ENCODE measurements at places on chromosomes 2 and 18. TPM values are rescaled to one million over a fixed set of nuclear protein-coding genes. Genes with fewer than 3 reads are reported as not detected.

DNA sequence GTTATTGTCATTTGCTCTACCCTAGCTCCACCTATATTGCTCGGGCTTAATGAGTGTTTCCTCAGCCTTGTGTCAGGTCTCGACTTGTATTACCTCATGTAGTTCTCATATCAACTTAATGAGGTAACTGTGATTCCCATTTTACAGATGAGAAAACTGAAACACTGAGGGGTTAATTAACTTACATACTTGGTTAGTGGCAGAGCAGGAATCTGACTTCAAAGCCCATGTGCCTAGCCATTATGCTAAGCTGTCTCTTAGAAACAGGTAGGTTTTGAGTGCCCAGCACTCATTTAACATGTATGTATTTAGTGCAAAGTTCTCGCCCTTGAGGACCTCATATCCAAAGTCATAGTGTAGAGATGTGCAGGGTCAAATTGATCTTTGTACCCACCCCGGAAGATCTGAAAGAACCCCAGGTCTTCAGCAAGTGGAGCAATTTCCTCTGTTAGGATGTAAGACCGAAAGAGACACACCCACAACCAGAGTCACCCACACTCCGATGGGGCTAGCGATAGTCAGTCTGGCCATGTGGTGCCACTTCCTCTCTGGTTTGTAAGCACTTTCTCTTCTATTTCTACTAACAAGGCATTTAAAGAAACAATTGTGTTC is 121.0 kb upstream of the SLC39A10 start:
- H3K27me3 ChIP-seq = no peaks in the 10 kb centered on the region
- H3K27ac ChIP-seq = no peak overlapping the region
- no peaks in the 10 kb centered on the region for H3K36me3 ChIP-seq
- no peak overlapping the region for H3K4me3 ChIP-seq
- peak; percentile 28 for DNase-seq
- peaks cover 4% of the 10 kb centered on the region for H3K4me1 ChIP-seq

GRCh38 chr2:1687254-1687653 is 57.1 kb downstream of the PXDN start:
- peaks cover 5% of the 10 kb centered on the region for H3K36me3 ChIP-seq
- no peaks in the 10 kb centered on the region for H3K27me3 ChIP-seq
- no peak overlapping the region for H3K27ac ChIP-seq
- H3K4me3 ChIP-seq = no peak overlapping the region
- H3K4me1 ChIP-seq = no peaks in the 10 kb centered on the region

DNA sequence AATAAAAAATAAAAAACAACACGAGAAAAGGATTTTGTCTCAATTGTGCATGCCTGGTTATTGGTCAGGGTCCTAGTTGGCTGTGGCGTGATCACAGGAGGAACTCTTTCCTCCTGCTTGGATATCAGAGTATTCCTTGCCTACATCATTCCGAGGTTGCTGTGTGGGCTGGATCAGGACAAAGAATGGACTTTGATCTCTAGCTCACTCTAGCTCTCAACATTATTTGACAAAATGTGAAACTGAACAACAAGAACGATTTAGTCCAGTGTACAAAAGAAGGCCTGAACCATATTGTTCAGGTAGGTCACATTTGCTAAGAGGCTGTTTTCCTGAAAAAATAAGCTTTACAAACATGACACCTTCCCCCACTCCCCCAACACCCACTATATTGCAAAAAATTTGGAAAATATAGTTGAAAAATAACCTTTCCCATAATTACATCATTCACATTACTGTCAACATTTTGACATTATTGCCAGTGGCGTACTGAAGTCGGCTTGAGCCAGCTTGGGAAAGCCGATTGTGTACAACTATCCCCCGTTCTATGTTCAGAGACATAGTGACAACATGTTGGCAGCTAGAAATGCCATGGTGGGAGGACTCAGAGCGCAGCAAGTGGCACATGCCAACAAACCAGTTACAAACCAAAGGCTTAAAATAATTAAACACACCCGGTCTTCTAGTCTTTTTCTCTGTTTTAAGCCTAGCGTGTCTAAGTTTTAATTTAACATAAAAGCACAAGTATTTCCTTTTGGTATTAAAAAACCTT is 179.0 kb downstream of the LPIN1 start:
- H3K27ac ChIP-seq = no peak overlapping the region
- DNase-seq = no peak
- no peak overlapping the region for H3K4me3 ChIP-seq
- no peaks in the 10 kb centered on the region for H3K27me3 ChIP-seq

DNA sequence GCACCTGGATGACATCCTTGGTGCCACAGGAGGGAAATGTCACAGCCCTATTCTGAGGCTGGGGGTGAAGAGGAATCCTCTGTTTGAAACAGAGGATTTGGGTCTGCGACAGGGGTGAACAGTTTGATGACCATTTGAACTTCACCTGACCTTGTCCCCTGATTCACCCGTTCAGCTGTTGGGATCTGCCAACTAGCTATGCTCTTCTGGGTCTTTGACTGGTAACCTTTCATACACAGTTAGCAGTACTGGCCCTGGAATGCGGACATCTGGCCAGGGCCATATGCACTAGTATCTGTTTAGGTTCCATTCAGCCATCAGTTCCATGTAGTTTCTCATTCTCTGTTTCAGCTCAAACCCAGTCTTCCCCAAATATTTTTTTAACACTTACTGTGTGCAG is 72.6 kb upstream of the MCFD2 start:
- DNase-seq = no peak
- H3K36me3 ChIP-seq = no peaks in the 10 kb centered on the region
- H3K27me3 ChIP-seq = no peaks in the 10 kb centered on the region
- no peak overlapping the region for H3K4me3 ChIP-seq
- peaks cover 49% of the 10 kb centered on the region for H3K4me1 ChIP-seq

DNA sequence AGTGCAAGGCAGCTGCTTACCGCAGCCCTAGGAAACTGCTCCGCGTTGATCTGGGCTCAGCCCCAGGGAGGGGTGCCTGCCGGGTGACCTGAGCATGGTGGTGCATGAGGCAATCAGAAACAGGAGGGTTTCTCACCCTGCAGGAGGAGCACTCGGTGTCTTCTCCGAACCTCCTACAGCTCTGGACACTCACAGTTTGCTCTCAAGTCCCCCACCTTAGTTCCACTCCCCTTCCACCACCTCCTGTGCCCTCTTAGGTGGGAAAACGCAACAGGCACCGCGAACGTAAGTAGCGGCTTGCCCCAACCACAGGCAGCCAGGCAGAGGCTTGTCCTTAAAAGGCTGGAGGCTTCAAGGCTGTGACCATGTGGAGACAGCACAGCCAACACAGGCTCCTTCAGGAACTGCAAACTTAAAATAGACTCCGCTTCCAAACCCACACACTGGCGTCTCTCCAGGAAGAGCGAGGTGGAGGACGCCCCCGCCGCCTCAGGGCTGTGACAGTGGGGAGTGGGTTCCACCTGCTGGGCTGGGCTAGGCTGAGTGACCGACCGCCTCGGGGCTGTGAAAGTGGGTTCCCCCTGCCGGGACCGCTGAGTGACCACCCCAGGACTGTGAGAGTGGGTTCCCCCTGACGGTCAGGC is 71.6 kb downstream of the NDUFA10 start:
- peak; percentile 39 for DNase-seq
- no peaks in the 10 kb centered on the region for H3K36me3 ChIP-seq
- H3K27ac ChIP-seq = peak overlapping the region; percentile 51
- H3K4me3 ChIP-seq = no peak overlapping the region
- H3K27me3 ChIP-seq = no peaks in the 10 kb centered on the region

DNA sequence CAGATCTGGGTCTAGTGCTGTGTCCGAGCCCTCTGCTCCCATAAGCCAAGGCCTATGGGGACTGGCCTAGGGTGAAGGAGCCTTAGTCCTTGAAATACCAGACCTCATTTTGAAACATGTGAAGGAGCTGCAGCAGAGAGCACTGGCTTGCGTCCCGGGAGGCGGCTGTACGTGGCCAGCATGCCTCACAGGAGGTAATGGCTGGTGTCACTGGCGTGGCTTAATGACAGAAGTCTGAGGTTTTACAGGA is 72.7 kb upstream of the OTOS start:
- no peak for DNase-seq
- no peaks in the 10 kb centered on the region for H3K27me3 ChIP-seq
- H3K4me1 ChIP-seq = no peaks in the 10 kb centered on the region
- H3K36me3 ChIP-seq = no peaks in the 10 kb centered on the region

DNA sequence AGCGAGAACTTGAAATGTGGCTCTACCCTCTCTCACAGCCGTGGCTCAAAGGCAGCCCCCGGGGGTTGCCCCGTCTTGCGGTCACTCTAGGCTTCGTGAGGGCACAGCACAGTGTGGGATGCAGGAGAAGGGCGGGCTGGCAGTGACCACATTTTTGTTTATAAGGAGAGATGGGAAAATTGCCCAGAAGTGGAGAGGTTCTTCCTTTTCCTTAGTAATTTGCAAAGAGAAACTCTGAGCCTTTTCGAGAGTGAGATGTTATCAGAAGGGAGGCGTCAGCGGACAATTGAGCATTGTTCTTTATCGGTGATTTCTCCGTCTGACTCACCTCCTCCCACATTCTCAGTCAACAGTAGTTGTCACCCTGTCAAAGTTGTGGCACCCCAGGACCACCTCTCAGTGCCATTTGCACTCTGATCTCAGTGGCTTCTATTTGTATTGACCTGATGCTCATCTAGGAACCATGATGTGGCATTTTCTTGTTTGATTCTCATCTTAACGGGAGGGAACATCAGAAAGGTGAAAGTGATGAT is 89.6 kb downstream of the ACAA2 start:
- DNase-seq = no peak
- no peak overlapping the region for H3K4me3 ChIP-seq
- H3K27me3 ChIP-seq = no peaks in the 10 kb centered on the region
- no peaks in the 10 kb centered on the region for H3K36me3 ChIP-seq
- H3K4me1 ChIP-seq = no peaks in the 10 kb centered on the region
- H3K27ac ChIP-seq = no peak overlapping the region

DNA sequence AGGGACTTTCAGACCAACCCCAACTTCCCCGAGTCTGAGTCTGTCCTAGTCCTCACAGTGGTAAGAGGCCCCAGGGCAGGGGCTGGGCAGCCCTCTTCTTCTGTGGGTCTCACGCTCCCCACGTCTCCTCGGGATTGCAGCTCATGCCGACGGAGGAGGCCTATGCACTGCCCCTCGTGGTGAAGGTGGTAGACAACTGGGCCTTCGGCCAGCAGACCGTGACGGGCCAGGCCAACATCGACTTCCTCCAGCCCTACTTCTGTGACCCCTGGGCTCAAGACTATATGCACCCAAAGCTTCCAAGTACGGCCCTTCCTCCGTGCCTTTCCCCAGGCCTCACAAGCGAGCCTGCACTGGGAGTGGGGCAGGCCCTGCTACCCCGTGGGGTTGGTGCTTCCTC is 44.3 kb downstream of the LMAN2L start:
- no peaks in the 10 kb centered on the region for H3K4me1 ChIP-seq
- no peak for DNase-seq
- H3K4me3 ChIP-seq = no peak overlapping the region

DNA sequence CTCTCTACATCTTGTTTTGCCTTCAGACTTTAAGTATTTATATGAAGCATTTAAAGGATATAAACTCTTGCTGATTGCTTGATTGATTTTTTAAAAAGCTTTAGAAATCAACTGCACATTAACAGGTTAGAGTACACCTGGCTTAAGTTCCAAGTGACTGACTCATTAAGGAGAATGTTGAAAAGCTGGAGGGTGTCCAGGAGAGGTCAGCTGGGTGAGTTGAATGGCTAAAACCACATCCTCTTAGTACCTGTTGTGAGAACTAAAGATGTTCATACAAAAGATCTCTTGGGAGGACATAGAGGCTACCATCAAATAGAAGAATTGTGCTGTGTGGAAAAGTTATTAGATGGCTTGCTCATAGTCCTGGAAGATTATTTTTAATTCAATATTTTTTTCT is 206.8 kb downstream of the TXNL1 start:
- no peak overlapping the region for H3K4me3 ChIP-seq
- H3K4me1 ChIP-seq = no peaks in the 10 kb centered on the region
- no peaks in the 10 kb centered on the region for H3K36me3 ChIP-seq

GRCh38 chr2:117378653-117379052 is 435.8 kb upstream of the DDX18 start:
- H3K27ac ChIP-seq = no peak overlapping the region
- H3K4me1 ChIP-seq = no peaks in the 10 kb centered on the region
- DNase-seq = no peak
- H3K4me3 ChIP-seq = no peak overlapping the region
- no peaks in the 10 kb centered on the region for H3K36me3 ChIP-seq
- no peaks in the 10 kb centered on the region for H3K27me3 ChIP-seq

- DNase-seq = no peak
- H3K4me3 ChIP-seq = no peak overlapping the region
- no peak overlapping the region for H3K27ac ChIP-seq
- no peaks in the 10 kb centered on the region for H3K27me3 ChIP-seq
- H3K4me1 ChIP-seq = no peaks in the 10 kb centered on the region
- no peaks in the 10 kb centered on the region for H3K36me3 ChIP-seq
These were observed 17.9 kb downstream of the LCT start for GRCh38 chr2:135818937-135819610.

DNA sequence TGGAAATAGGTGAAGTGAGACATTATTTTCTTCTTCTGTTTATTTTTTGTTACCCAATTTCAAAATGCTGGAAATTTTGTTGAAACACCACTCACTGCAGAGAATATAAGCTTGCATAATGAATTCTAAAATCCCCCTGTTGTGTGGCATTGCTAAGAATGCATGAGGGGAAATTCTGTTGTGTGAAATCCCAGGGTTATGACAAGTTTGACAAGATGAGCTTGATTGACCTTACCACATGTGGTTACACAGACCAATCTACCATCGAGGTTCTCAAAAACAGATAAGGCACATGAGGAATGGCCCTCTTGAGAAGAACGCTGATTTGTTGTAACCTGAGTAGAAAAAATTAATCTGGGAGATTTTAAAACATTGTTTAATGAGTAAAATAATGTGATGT is 261.6 kb upstream of the MMADHC start:
- no peak overlapping the region for H3K27ac ChIP-seq
- H3K27me3 ChIP-seq = no peaks in the 10 kb centered on the region
- no peak overlapping the region for H3K4me3 ChIP-seq

DNA sequence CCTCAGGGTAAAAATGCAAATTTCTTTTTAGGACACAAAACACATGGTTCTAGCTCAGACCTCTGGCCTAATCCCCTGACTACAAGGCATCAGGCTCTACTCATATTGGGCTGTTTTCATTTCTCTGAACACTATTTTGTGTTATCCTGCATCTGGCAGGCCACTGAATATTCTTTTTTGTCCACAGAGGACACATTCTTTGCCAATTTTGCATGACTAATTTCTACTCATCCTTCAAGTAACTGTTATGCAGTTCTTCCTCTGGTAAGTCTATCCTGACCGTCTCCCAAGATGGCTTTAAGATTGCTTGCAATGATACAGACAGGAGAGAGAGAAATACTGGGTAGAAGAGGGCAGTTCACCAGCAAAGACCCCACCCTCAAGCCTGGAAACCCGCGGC is 107.6 kb upstream of the RGPD4 start:
- H3K36me3 ChIP-seq = no peaks in the 10 kb centered on the region
- no peak for DNase-seq
- no peak overlapping the region for H3K4me3 ChIP-seq
- no peaks in the 10 kb centered on the region for H3K4me1 ChIP-seq
- H3K27ac ChIP-seq = no peak overlapping the region

The DTNA gene
- 61.7 TPM for total RNA-seq

The NT5C1B gene
- not detected for total RNA-seq

The ANKRD30B gene
- not detected for total RNA-seq

The SCG2 gene
- total RNA-seq = not detected

The TXNDC2 gene
- not detected for total RNA-seq

The FAM117B gene
- 1.5 TPM for total RNA-seq

The RPRM gene
- not detected for total RNA-seq

The TIA1 gene
- total RNA-seq = 20.2 TPM

The NCOA1 gene
- 33.9 TPM for total RNA-seq

The ACTG2 gene
- total RNA-seq = 1.8 TPM
